Bronchial smooth muscle cell (primary cell): ENCODE measurements at places on chromosomes 2 and 18. TPM values are rescaled to one million over a fixed set of nuclear protein-coding genes. Genes with fewer than 3 reads are reported as not detected.

The ALMS1 gene
- total RNA-seq, result 8.2 and 9.4 TPM in 2 replicates

The NEURL3 gene
- total RNA-seq, result 0.09 and 0.16 TPM in 2 replicates

The CCDC74B gene
- total RNA-seq, result 4.1 and 10.6 TPM in 2 replicates

The ACOXL gene
- total RNA-seq, result not detected in 2 replicates

The RGPD4 gene
- not detected in 2 replicates for total RNA-seq

The PID1 gene
- total RNA-seq, result 38.8 and 47.7 TPM in 2 replicates

The LOXHD1 gene
- total RNA-seq, result not detected in 2 replicates

The TMX3 gene
- 65.1 and 68.4 TPM in 2 replicates for total RNA-seq

The REG3G gene
- not detected in 2 replicates for total RNA-seq

The MROH2A gene
- total RNA-seq, result under 0.01 TPM in 1 of 2 replicates, not detected in the other

The CHRNG gene
- total RNA-seq, result not detected in 2 replicates

The SP100 gene
- total RNA-seq, result 62.9 and 107 TPM in 2 replicates

The IL18RAP gene
- total RNA-seq, result not detected in 2 replicates

The ALPI gene
- total RNA-seq, result not detected in 2 replicates

The FNDC4 gene
- total RNA-seq, result 15.2 and 19.4 TPM in 2 replicates

The GREB1L gene
- total RNA-seq, result 0.16 TPM in 1 of 2 replicates, not detected in the other

The ACMSD gene
- not detected in 2 replicates for total RNA-seq

The TCF23 gene
- not detected in 2 replicates for total RNA-seq

The PER2 gene
- total RNA-seq, result 2.0 and 3.7 TPM in 2 replicates

The DLX1 gene
- 1.4 TPM in 2 replicates for total RNA-seq

The ZSWIM2 gene
- not detected in 2 replicates for total RNA-seq

The DNAJC5G gene
- not detected in 2 replicates for total RNA-seq

The RSAD2 gene
- under 0.01 and 0.47 TPM in 2 replicates for total RNA-seq

The VWC2L gene
- under 0.01 TPM in 1 of 2 replicates, not detected in the other for total RNA-seq

The KIF1A gene
- total RNA-seq, result under 0.01 TPM in 1 of 2 replicates, not detected in the other

The PAX8 gene
- total RNA-seq, result 0.43 and 0.79 TPM in 2 replicates

The PECR gene
- 15.4 and 15.8 TPM in 2 replicates for total RNA-seq

The NEUROD1 gene
- total RNA-seq, result not detected in 2 replicates

The RAPGEF4 gene
- 0.79 and 1.9 TPM in 2 replicates for total RNA-seq

The RAD51AP2 gene
- not detected in 2 replicates for total RNA-seq

The SCYGR4 gene
- total RNA-seq, result not detected in 2 replicates

The ANKRD30BL gene
- not detected in 2 replicates for total RNA-seq

The IL1F10 gene
- total RNA-seq, result not detected in 2 replicates

The LRP2 gene
- total RNA-seq, result not detected in 2 replicates

The UBXN2A gene
- total RNA-seq, result 8.8 and 9.3 TPM in 2 replicates

The ANKRD30B gene
- total RNA-seq, result under 0.01 TPM in 1 of 2 replicates, not detected in the other

The IGFBP5 gene
- 213 and 793 TPM in 2 replicates for total RNA-seq

The POTEI gene
- under 0.01 TPM in 1 of 2 replicates, not detected in the other for total RNA-seq

The HJURP gene
- 0.26 and 3.0 TPM in 2 replicates for total RNA-seq

The CABYR gene
- total RNA-seq, result 4.7 and 5.0 TPM in 2 replicates

The C2orf72 gene
- total RNA-seq, result 0.09 TPM in 1 of 2 replicates, not detected in the other

The ST8SIA3 gene
- total RNA-seq, result under 0.01 TPM in 1 of 2 replicates, not detected in the other

The PHLPP1 gene
- total RNA-seq, result 1.9 and 4.0 TPM in 2 replicates

The CD302 gene
- 3.9 and 4.3 TPM in 2 replicates for total RNA-seq

The RAMP1 gene
- total RNA-seq, result 2.7 and 7.6 TPM in 2 replicates

The NPAS2 gene
- 1.7 and 2.7 TPM in 2 replicates for total RNA-seq

The NEDD4L gene
- total RNA-seq, result 0.95 and 14.6 TPM in 2 replicates

The TRIM43 gene
- total RNA-seq, result not detected in 2 replicates

The RAX gene
- total RNA-seq, result not detected in 2 replicates

The FOXI3 gene
- total RNA-seq, result not detected in 2 replicates

The CDH20 gene
- total RNA-seq, result under 0.01 TPM in 1 of 2 replicates, not detected in the other

The DYSF gene
- total RNA-seq, result 0.09 TPM in 1 of 2 replicates, not detected in the other

The FIGN gene
- 0.63 and 1.6 TPM in 2 replicates for total RNA-seq

The ARHGAP28 gene
- 0.32 and 5.0 TPM in 2 replicates for total RNA-seq
